ENCODE measurements at places on chromosomes 11 and 22.

DNA sequence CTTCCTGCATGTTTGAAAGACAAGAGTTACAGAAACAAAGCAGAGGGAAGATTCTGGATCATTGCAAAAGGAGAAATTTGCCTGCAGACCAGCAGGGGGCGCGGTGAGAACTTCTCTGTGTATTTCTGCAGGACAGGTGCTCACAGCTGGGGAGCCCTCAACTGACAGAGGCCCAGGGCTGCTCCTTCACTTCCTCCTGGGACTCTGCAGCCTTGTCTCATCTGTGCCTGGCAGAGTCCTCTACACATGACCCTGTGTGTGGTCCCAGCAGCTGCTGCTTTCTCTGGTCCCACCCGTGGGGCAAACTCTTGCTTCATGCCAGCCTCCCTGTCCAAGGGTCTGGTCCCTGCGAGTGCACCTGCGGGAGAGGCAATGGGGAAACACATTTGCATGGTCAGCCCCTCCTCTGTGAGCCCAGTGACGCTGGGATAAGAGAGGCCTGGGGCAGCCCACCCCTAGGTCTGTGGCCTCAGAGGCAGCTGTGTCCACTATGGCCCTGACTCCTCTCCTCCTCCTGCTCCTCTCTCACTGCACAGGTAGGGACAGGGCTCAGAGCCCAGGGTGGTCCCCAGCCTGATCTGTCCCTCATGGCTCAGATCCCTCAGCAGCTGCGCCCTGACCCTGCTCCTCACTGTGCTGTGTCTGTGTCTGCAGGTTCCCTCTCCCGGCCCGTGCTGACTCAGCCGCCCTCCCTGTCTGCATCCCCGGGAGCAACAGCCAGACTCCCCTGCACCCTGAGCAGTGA is 43.2 kb upstream of the VPREB1 start:
- DNase-seq, result no peak

DNA sequence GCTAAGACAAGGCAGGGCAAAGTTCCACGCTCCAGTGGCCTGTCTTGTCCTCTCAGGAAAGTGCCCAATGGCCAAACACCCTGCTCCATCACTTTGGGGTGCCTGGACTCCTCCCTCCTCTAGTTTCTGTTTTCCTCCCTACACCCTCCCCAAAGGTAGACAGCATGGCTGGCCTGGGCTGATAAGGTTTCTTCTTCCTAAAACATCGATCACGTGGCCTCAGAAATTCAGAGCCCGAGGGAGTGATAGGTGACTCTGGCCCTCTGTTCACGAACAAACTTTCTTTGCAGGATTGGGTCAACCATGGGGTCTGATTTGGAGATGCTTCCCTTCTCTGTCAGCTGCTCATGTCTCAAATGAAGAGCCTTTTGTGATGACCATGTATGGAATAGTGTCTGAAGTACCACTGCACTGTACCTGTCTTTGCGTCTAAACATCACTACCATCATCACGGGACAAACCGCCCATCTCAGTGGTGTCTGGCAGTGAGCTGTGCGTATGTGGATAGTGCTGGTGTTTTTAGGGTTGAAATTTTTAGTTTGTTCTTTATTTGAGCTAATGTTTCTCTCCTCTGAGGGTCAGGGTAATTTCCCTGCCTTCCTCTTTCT is 6.1 kb downstream of the MICAL2 start:
- no peak for DNase-seq

DNA sequence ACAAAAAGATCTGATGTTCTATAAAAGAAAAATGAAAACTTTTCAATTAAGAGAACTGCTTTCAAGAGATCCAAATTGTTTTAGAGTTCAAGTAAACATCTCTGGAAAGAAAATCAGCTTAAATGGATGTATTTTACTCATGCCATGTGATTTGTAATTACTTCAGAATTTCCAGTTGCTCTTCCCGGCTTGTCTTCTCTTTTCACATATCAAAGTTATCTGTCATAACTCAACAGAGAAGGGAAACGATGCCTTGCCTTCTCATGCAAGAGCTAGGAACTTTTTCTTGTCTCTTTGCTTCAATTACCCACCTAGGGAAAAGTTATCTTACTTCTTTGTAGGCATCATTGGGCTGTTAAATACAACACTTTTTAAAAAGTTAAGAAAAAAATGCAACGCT is 255.2 kb upstream of the POU2AF2 start:
- DNase-seq, result no peak

DNA sequence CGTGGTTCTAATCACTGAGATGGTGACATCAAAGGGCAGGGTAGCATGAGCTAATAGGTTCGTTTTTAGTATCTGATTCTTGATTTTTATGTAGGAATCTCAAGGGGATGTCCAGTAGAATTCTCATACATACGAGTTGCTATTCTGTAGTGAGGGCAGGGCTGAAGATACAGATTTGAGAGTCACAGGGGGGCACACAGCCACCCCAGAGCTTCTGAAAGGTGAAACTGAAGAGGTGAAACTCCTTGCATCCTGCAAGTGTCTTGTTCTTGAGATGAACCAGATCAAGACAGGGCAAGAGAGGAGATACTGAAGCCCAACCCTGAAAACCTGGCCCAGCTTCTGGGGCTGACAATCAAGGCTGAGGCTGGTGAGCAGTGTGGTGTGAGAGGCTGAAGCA is 35.6 kb upstream of the TMEM123 start:
- DNase-seq, result no peak

GRCh38 chr11:128581561-128582272 is 5.6 kb downstream of the ETS1 start:
- DNase-seq, result no peak

DNA sequence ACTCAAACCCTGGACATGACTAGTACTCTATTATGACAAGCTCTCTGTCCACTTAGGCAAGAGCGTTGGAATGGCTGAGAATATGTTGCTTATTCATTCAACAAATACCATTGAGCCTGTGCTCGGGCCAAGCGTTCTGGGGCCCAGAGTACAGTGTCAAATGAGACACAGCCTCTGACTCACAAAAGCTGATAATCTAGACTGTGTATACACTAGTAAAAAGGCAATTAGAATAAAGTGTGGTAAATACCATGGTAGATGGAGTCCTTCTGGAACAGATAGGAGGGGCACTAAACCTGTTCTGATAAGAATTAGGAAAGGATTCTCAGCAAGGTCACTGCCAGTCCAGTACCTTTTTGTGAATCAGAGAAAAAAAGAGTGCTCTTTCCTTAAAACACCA is 24.7 kb downstream of the KCNE3 start:
- no peak for DNase-seq

GRCh38 chr11:128289048-128289447 is 298.3 kb downstream of the ETS1 start:
- no peak for DNase-seq

DNA sequence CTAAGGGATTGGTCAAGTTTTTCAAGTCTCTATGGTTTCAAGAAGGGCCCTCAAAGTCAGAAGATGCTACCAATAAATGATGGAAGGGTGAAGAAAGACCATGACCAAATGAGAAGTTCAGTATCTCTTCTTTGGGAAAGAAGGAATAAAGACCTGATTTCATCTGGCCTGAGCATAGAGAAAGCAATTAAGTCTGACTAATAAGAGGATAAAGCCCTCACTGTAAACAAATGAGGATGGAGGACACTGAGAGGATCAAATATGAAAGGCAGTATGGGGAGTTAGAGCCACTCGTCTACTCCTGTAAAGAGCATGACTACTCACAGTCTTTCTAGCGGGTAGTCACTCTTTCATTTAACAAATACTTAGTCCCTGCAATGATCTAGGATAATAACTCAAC is 44.6 kb downstream of the FAM168A start:
- no peak for DNase-seq

DNA sequence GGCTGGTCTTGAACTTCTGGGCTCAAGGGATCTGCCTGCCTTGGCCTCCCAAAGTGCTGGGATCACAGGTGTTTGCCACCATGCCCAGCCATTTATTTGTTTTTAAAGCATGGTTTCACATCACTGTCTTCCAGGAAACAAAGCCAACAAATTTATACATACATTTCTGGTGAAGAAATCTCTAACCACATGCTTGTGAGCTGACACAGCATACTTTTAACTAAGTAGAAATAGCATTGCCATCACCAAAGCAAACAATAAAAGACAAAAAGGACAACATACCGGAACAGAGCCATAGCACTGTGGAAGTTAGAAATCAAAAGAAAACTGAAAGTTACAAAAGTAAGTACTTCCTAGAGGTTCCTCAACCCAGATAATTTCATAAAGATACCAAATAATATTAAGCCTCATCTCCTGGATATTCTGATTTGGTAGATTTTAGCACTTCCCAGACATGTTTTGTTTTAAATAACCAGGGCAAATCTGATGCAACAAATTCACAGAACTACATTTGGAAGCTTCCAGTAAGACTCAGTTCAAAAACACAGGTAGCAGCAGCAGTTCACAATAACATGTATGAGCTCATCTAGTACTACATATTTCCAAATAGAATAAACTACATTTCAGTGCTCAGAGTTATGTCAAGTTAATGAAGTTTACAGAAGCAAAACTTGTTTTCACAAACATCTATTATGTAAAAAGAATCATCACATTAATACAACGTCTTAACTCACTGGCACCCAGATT is 70.6 kb downstream of the RRAS2 start:
- DNase-seq, result no peak

DNA sequence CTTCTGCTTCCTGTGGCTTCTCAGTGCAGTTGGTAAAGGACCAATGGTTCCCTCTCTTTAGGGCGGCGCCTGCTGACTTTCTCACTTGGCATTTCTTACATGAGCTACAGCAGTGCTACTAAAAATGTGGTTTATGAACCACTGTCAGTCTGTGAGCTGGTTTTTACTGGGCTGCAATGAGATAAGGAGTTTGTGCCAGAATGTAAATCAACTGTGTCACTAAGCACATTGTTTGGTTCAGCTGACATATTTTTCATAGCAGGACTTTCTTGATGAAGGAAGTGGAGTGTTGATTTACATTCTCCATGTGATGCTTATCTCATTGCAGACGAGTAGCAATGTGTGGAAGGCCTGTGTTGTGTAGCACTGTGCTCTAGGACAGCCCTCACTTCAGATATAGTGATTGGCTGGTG is 463.3 kb downstream of the SOX6 start:
- no peak for DNase-seq

GRCh38 chr22:26798462-26799065 is 141.2 kb downstream of the MIAT start:
- no peak for DNase-seq

GRCh38 chr11:61539006-61539405 is 30.5 kb downstream of the LRRC10B start:
- DNase-seq, result no peak

- DNase-seq, result no peak
Observed at GRCh38 chr11:10499452-10499851, 41.5 kb downstream of the RNF141 start.

GRCh38 chr22:37021041-37021440 is 1.5 kb downstream of the MPST start:
- DNase-seq, result no peak

DNA sequence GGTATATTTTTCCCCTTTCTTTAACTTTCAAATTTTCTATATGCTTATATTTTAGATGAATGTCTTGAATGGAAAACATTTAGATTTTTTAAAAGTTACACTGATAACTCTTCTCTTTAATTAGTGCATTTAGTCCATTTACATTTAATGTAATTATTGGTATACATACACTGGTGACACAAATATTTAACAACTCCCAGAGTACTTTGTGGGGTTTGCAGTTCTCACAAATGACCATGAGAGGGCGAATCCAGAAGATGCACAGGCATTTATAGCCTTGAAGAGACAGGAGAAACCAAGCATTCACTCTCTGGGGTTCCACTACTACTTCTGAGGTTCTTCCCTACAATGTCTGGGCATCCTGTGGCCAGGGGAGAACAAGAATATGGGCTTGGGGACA is 125.1 kb downstream of the TIMP3 start:
- no peak for DNase-seq

GRCh38 chr11:119218141-119218878 is 12.2 kb downstream of the CBL start:
- DNase-seq, result no peak

GRCh38 chr11:1906181-1906580 is 13.3 kb upstream of the TNNT3 start:
- DNase-seq, result no peak

GRCh38 chr22:48181263-48181955 is 1419.0 kb downstream of the TBC1D22A start:
- DNase-seq, result no peak

DNA sequence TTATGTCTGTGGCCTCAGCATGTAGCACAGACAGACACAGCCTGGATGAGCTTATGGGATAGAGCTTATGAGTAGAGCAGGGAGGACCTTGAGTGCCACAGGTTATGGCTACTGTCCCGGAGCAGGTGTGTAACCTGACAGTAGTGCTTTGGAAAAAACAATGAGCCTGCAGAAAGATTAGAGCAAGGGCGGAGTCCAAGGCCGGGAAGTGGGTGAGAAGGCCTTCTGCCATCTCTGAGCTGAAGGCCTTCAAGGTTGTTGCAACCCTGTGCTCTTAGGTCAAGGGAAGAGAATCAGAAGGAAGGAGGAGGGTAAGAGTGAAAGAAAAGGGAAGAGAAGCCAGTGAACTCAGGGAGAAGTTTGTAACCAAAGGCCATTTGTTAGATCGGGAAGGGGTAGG is 3.9 kb upstream of the TAGLN start:
- DNase-seq, result no peak
